ENCODE measurements at places on chromosomes 4 and X.

DNA sequence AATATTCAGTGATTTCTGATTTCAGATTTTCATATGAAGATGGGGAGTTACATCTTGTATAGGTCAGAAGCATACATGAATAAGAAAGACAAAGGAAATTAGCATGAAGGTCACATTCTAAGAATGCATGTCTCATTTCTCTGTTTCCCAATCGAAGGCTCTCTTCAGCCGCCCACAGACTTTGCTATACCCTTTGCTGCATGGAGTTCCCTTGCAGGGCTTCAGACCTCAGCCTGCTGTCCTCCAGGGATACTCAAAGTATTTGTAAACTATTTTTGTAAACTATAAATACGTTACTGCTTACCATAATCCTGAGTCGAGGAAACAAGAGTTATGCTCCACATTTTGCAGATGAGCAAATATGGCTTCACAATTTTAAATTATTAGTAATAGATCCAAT, 738.4 kb downstream of the PCDH18 start:
- DNase-seq, result no peak

- DNase-seq, result no peak
These were observed 724 bp downstream of the THOC2 start for GRCh38 chrX:123731987-123732669.

DNA sequence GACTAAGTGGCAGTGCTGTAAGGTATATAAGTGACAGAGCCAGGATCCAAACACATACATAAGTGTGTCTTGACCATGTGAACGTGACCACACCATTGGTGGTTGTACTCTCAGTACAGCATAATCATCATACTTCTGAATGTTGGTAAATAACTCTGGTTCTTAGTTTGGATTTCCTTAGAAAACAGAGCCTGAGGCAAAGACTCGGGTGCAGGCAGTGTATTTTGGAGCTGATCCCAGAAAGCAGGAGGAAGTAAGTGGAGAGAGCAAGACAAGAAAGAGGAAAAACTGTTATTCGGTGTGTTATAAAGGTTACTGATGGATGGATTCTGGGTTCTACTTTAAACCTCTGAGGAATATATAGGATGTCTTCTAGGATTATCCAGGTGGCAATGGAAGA, 127.9 kb downstream of the SLC39A8 start:
- no peak for DNase-seq

DNA sequence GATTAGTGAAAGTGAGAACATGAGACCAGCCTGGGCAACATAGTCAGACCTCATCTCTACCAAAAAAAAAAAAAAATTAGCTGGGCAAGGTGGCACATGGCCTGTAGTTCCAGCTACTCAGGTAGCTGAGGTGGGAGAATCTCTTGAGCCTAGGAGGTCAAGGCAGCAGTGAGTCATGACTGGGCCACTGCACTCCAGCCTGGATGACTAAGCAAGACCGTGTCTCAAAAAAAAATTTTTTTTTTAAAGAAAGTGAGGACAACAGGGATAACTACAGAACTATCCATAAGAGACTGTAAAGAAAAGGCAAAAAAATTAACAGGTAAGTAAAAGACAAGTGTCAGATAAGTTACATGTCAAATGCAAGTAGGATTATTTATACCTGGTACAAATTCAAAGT, 13.5 kb upstream of the SPP1 start:
- DNase-seq, result no peak

GRCh38 chr4:727576-727975, 21.9 kb downstream of the PCGF3 start:
- DNase-seq, result no peak

GRCh38 chr4:107034996-107035818, 906 bp downstream of the DKK2 start:
- DNase-seq, result no peak

DNA sequence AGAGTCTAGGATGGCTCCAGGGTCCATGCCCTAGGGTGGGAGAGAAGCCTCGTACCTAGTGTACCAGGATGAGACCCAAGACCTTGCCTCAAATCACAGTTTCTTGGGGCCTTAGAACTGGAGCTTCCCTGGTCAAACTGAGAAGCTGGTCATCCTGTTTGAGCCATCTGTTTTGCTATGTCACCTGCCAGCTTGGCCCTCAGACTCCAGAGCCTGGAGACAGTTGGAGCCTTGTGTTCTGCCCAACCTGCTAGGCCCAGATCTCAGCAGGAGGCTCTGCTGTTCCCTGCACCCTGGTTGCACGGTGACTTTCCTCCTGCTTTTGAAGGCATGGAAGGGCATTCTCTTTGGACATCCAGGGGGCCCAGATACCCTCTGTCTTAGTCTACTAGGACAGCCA, 206.3 kb upstream of the ATP6AP2 start:
- no peak for DNase-seq

GRCh38 chr4:61992351-61992750, 792.2 kb downstream of the ADGRL3 start:
- DNase-seq, result no peak

- DNase-seq, result no peak
These were observed 75.6 kb downstream of the AFAP1 start for GRCh38 chr4:7863911-7864681.

DNA sequence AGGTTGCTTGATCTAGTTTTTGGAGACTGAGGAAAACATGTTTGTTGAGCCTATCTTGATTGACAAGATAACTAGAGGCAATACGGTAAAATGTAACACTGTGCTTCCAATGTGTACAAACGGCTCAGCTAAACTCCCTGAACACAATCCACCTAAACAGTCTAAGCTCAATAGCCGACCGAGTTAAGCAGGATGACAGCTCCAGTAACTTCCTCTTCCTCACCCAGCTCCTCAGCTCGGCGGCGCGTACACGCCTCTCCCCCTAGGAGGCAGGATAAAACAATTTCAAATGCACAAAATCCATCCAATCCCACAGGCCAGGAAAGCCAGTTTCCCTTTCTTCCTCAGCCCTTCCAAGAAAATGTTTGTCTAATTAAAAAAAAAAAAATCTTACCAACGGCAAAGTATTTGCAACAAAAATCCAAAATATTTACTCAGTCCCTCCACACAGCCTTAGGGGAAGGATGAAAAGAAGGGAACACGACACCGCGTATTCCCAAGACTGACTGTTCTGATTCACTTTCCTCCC, 1.0 kb downstream of the CNOT6L start:
- DNase-seq, result peak; percentile 1

DNA sequence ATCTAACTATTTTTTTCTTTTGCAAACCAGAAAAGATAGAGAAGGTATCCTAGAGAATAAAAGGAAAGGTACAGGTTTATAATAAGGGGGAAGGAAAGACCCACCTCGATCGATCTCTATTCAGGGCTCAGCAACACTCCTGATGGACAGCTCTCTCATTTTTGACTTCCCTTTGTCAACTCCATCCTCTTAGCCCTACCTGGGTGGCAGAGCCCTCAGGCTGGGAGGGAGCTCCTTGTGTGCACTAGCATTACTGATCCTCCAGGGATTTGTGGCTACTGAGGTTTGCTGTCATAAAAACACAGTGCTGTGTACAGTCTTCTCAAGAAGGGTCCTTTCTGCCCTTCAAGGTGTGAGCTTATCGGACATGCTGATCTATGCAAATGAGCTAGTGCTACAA, 111.0 kb downstream of the MID1 start:
- no peak for DNase-seq

All from esophagus squamous epithelium (tissue), 5 donors.